ENCODE measurements at places on chromosomes 6 and 20. TPM values are rescaled to one million over a fixed set of nuclear protein-coding genes. Genes with fewer than 3 reads are reported as not detected.

DNA sequence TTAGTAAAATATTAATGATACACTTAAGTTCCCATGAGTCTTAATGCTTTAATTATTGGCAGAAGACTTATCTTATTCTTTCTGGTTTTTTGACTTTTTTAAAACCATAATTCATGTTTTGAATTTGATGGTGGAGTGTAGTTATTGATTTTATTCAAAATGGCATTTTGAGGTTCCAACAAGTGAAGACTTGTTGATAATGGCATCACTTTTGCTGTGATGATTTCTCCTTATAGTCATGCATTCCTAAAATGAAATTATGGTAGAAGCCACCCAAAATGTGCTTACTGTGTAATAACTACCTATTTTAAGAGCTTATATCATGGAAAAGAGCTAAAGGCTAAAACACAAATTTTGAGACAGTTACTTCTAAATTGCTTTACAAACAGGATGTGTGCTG is 2.2 kb downstream of the DOP1A start:
- H3K27ac ChIP-seq, result no peak overlapping the region
- H3K36me3 ChIP-seq, result no peaks in the 10 kb centered on the region

Gene SIM1
- not detected for total RNA-seq

Gene SLC25A27
- 18.6 TPM for total RNA-seq

GRCh38 chr6:142301651-142302391 is at the start of gene ADGRG6:
ADGRG6 (plus strand) TSS chr6:142302007; CDS start chr6:142302330, 323 bp downstream.
- no peaks in the 10 kb centered on the region for H3K36me3 ChIP-seq
- peak within 1 kb of the TSS; percentile 70 for H3K4me3 ChIP-seq
- peak; percentile 25 for DNase-seq
- H3K27ac ChIP-seq, result peak within 1 kb of the TSS; percentile 51
- peaks cover 59% of the 10 kb centered on the region for H3K27me3 ChIP-seq

GRCh38 chr20:23774081-23774480 is 23.3 kb upstream of the CST1 start:
- H3K4me3 ChIP-seq, result no peak overlapping the region
- H3K27ac ChIP-seq, result no peak overlapping the region
- DNase-seq, result no peak
- H3K4me1 ChIP-seq, result no peaks in the 10 kb centered on the region

- no peak overlapping the region for H3K4me3 ChIP-seq
- DNase-seq, result no peak
- no peaks in the 10 kb centered on the region for H3K4me1 ChIP-seq
- no peaks in the 10 kb centered on the region for H3K27me3 ChIP-seq
- no peaks in the 10 kb centered on the region for H3K36me3 ChIP-seq
- no peak overlapping the region for H3K27ac ChIP-seq
Observed at GRCh38 chr6:30990422-30991086, 7.0 kb downstream of the MUC21 start.

Gene SRF
- total RNA-seq, result 61.8 TPM

DNA sequence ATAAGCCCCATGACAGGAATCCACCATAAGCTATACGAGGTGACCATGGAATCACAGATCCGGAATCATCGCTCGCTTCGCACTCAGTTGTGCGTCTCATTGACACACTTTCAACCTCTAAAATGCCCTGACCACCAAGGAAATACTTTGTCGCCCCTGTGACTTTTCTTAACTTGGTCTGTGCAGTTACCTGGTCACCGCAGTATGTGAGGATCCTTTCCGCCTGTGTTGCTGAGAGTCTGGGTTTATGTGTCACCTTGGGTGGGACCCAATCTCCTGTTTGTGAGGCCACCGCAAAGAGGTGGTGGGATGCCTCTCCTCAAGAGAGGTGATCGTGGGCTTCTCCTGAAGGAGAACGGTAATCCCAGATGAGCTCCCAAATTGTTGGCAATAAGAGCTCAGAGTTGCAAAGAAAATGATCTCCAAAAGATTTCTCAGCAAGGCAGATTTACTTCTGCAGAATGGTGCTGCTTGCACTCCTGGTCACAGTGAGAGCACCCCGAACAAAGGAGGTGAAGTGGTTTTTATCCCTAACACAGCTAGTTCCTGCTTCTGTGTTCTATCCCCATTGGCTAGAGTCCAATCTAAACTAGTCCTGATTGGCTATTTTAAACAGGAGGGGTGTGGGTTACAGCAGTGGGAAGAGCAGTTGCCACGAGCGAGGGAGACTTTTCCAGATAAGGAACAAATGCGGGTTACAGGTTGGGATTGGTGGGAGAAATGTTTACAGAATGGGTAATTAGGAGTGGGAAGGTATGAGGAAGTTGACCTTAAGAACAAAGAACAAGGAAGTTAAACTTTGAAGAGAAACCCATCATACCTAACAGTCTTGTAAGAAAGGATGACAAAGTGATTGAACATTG is 9.1 kb upstream of the ZNFX1 start:
- peaks cover 100% of the 10 kb centered on the region for H3K36me3 ChIP-seq
- DNase-seq, result no peak
- no peak overlapping the region for H3K27ac ChIP-seq

Gene ZFP57
- total RNA-seq, result not detected

DNA sequence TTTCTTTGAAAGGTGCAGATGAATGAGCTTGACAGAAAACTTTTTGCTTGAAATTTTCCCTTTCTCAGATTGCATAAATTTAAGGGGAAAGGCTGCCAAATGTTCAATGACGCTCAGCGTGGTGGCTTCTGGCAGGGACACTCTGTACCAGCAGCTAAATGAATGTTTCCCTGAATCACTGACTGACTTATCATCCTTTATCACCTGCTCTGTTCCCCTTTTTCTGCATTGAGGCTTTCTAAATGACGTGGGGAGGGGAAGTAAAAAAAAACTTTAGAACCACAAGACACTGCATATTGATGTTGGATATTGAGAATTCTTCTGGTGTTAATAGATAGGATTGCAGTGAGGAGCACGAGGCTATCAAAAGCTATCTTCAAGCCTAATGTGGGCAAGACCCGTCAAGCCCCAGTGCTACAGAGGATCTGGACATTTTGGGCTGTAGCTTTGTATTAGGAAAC is 46.9 kb upstream of the ENPP5 start:
- peaks cover 40% of the 10 kb centered on the region for H3K4me1 ChIP-seq
- H3K27me3 ChIP-seq, result no peaks in the 10 kb centered on the region
- H3K4me3 ChIP-seq, result no peak overlapping the region
- peak; percentile 27 for DNase-seq

Gene DACT2
- 2.3 TPM for total RNA-seq

DNA sequence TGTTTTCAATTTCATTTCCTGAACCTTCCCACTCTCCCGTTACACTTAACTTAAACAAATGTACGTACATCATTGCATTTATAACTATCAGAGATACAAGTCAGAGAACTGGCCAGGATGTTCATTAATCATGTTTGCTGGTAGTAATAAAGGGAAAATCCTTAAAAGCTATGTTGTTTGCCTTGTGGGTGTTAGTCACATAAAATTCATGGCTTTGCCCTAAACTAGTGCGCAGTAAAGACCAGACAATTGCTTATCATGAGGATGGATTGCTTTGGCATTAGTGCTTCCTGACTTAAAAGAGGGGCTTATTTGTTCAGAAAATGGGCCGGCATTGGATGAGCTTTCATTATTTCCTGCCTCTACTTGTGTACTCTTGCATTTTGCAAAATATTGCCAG is 1037.3 kb upstream of the FLRT3 start:
- H3K36me3 ChIP-seq, result no peaks in the 10 kb centered on the region
- H3K27me3 ChIP-seq, result no peaks in the 10 kb centered on the region
- no peak for DNase-seq
- no peaks in the 10 kb centered on the region for H3K4me1 ChIP-seq
- no peak overlapping the region for H3K27ac ChIP-seq

DNA sequence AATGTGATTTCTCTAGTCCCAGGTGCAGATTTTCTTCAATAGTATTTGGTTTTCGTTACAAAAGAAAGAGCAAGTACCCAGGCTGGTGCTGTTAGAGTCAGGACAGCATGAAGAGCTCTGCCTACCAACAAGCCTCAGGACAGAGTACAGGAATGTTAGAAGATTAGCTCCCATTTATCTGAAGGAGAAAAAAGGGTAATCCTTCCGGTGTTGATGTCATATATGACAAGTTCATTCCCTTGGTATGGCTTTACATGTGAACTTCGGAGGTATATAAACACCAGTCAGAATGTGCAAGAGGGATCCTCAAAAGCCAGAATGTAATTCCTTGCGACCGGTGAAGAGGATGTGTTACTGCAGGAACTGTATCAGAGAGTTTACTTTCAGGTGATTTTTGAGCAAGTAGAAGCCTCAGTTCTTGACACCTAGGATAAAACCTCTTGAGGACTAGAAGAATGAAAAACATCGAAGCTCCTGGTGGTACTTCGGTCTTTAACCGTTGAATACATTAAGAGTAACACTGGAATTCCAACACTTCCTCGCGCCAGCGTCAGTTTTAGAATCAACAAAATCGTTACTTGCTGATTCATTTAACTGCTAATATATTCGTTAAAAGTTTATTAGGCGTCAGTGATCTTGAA is 194.2 kb upstream of the ZNF184 start:
- peaks cover 100% of the 10 kb centered on the region for H3K27me3 ChIP-seq
- no peak overlapping the region for H3K4me3 ChIP-seq
- H3K27ac ChIP-seq, result no peak overlapping the region
- no peak for DNase-seq
- H3K4me1 ChIP-seq, result no peaks in the 10 kb centered on the region
- H3K36me3 ChIP-seq, result no peaks in the 10 kb centered on the region

- peak overlapping the region; percentile 73 for H3K27ac ChIP-seq
- H3K27me3 ChIP-seq, result no peaks in the 10 kb centered on the region
- peaks cover 47% of the 10 kb centered on the region for H3K4me1 ChIP-seq
- no peaks in the 10 kb centered on the region for H3K36me3 ChIP-seq
- no peak overlapping the region for H3K4me3 ChIP-seq
Observed at GRCh38 chr20:17850684-17851026, 117.9 kb downstream of the SNX5 start.

Gene RHAG
- 0.44 TPM for total RNA-seq

DNA sequence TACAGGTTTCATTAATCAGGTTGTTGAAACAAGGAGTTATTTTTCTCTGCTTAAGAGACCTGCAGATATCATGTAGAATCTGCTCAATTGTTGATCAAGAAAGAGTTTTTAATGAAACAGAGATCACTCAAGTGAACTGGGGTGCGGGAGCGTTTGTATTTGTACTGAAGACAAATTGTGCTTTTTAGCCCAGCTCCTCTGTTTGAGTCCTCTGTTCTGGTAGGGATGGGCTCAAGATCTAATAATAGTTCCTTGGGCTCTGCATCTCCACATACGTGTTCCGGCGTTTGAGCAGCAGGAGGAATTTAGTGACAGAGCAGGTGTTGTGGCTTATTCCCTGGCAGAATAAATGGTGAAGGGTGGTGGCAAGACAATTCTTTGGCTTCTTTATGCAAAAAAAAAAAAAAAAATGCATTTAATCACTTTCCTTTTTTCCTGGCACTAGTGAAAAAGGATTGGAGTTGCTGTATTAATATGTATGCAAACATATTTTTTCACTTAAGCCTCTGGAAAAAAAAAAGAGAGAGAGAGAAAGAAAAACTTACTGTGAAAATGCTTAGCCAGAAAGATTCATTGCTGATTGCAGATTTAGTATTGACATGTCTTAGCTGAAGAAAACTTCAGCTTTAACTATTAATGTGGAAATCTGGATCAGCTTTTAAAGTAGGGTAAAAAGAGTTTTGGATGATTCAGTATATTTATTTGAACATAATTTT is 4.0 kb downstream of the CITED2 start:
- DNase-seq, result no peak
- peak overlapping the region; percentile 91 for H3K4me3 ChIP-seq
- H3K27ac ChIP-seq, result peak overlapping the region; percentile 96
- H3K36me3 ChIP-seq, result peaks cover 8% of the 10 kb centered on the region

DNA sequence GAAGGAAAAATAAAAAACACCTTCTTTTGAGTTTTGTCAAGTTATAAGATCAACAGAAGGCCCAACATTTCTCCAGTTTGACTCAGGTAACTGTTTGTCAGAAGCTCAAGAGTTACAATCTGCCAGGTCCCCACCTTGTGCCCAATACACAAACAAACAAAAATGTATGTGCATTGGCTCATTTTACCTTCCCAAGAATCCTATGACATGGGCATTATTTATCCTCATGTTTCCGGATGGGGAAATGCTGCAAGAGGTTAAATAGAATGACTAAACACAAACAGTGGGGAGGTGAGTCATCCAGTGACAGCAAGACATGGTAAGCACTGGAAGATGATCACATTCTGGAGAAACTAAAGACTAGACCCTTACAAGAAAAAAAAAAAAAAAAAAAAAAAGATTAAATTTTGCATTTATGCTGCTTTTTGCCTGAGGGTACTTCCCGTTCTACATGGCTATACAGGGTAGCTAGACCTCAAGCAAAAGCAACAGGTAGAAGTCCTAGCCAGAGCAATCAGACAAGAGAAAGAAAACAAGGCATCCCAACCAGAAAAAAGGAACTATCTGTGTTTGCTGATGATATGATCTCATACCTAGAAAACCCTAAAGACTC is 23.6 kb upstream of the ANKRD60 start:
- peaks cover 39% of the 10 kb centered on the region for H3K36me3 ChIP-seq
- no peak overlapping the region for H3K27ac ChIP-seq
- H3K4me1 ChIP-seq, result no peaks in the 10 kb centered on the region
- no peak for DNase-seq
- no peak overlapping the region for H3K4me3 ChIP-seq
- H3K27me3 ChIP-seq, result no peaks in the 10 kb centered on the region

DNA sequence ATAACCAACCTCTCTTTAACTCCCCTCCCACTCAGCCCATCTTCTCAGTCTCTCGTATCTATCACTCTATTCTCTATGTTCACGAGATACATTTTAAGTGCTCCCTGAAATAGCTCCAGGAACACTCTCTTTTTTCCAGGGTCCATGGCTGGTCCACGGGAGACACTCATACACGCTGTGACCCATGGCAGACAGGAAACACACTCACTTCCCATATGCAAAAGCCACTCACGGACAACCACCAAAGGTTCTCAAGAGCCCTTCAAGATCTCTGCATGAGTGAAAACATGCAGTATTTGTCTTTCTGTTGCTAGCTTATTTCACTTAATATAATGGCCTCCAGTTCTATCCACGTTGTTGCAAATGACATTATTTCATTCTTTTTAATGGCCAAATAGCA is 71.4 kb upstream of the PCSK2 start:
- no peak overlapping the region for H3K27ac ChIP-seq
- no peaks in the 10 kb centered on the region for H3K36me3 ChIP-seq
- no peak overlapping the region for H3K4me3 ChIP-seq
- no peaks in the 10 kb centered on the region for H3K4me1 ChIP-seq
- no peaks in the 10 kb centered on the region for H3K27me3 ChIP-seq
- no peak for DNase-seq

GRCh38 chr20:32385541-32385940 is 27.4 kb downstream of the ASXL1 start:
- peaks cover 45% of the 10 kb centered on the region for H3K4me1 ChIP-seq
- peak overlapping the region; percentile 38 for H3K4me3 ChIP-seq
- H3K27ac ChIP-seq, result no peak overlapping the region
- no peaks in the 10 kb centered on the region for H3K27me3 ChIP-seq
- DNase-seq, result no peak
- H3K36me3 ChIP-seq, result peaks cover 18% of the 10 kb centered on the region

- H3K27ac ChIP-seq, result no peak overlapping the region
- H3K4me3 ChIP-seq, result no peak overlapping the region
- no peaks in the 10 kb centered on the region for H3K4me1 ChIP-seq
- H3K27me3 ChIP-seq, result peaks cover 63% of the 10 kb centered on the region
Observed at GRCh38 chr6:160756021-160756420, 54.0 kb downstream of the PLG start.

Gene PSORS1C2
- total RNA-seq, result not detected
